ENCODE measurements at places on chromosomes 7 and 10.

- peak; percentile 67 for DNase-seq
These were observed 174.7 kb downstream of the HERPUD2 start for GRCh38 chr7:35519971-35520809.

DNA sequence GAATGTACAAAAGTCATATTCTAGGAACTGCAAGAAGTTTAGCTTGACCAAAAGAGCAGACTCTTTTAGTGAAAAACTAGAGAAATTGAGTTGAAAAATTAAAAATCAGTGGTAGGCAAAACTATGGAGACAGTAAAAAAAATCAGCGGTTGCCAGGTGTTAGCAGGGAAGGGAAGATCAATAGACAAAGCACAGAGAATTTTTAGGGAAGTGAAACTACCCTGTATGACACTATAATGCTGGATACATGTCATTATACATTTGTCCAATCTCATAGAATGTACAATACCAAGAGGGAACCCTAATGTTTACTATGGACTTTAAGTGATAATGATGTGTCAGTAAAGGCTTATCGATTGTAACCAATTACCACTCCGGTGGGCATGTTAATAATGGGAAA is 761.9 kb downstream of the MAGI2 start:
- no peak for DNase-seq

GRCh38 chr7:36278069-36278619 is 111.5 kb upstream of the ANLN start:
- DNase-seq = no peak

DNA sequence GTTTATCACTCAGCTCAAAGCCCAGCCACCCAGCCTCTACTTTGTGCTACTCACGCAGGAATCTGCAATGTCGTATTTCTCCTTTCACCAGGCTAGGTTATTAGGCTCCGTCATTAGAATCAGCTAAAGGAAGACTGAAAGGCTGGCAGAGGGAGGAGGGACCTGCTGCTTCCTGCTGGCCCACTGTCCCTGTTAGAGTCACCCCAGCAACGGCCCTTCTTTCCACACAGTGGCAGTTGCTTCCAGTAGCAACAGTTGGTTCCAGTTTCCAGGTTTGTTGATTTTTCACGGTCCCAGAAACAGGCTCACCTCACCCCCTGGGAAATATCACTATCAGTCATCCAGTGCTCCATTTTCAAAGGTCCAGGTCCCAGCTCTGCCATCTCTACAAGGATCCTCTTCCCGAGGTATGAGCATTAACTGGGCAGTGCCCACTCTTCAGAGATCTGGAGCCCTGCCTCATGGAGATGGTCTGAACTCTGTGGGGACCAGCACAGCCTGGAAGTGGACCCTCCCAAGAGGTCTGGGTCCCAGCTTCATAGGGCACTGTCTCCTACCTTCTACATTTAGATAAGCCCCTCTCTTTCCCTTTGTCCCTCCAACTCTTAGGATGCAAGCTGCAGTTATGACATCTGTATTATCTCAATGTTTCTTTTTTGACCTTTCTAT is 15.9 kb downstream of the ODAD2 start:
- no peak for DNase-seq

DNA sequence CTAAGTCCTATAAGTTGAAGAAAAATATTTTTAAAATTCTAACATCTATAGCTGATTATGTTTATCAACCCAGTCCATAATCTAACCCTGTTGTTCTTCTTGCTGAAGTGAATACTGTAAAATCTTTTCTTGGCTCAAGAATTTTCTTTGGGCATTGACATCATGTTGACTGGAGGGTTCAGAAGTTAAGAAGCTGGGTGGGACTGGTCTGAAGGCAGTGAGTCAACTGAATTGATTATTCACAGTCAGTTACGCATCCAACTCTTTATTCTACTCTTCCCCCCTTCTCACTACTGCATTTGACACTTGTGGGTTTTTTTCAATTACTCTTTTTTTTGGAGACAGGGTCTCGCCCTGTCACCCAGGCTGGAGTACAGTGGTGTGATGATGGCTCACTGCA is 31.0 kb downstream of the DENND2A start:
- no peak for DNase-seq

DNA sequence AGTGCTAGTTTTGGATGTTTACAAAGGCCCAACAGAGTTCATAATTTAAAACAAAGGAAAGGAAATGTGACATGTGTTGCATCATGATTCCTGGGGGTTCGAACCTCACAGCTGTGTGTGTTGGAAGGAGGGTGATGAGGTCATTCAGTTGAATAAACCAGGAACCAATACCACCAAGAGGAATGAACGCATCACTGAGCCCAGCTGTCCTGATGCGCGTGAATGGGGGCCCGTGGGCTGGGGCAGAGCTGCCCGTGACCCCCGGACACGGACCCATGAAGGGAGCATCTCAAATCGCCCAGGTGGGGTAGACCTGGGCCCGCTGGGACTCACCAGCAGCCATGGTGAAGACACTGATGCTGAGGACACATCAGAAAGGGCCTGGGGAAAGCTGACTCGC is 33.0 kb downstream of the BRI3 start:
- DNase-seq = no peak

GRCh38 chr7:82263920-82264782 is 179.4 kb downstream of the CACNA2D1 start:
- no peak for DNase-seq

DNA sequence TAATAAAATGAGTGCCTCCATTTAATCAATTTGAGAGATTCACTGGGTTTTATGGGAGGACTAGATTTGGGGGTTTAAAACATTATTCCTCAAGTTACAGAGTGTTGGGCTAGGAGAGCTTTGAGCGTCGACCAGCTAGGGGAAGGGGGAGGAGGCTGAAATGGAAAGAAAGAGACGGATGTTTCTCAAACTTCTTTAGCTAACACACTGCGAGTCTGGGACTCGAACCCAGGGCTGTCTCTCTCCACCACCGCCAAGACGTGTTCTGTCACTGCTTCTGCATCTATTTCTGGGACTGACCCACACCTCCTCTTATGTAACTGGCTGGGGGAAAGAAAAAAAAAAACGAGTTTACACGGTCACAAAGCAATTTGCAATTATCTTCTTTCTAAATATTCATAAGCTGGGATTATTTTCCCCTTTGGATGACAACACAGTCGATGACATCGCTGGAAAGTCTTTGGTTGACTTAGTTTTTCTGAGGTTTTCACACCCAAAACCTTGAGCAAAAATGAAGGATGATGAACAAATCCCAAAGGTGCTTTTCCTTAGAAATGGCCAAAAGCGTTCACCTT is 27.2 kb downstream of the CHST15 start:
- DNase-seq = no peak

DNA sequence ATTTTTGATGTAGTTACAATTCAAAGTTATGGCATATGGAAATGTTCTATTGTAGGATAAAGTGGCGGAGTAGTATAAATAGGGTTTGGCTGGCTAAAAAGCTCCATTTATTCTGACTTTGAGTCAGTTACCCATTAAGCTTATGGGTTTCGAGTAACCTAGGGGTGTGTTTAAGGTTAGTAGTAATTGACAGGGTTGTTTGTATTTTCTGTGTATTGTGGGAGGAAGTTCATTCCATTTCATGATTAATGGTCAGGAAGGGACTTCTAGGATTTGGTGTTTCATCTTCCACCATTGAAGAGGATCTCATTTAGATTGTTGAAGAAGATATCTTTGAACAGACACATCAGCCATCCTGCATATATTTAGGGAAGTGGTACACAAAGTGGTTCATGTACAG is 75.0 kb downstream of the BICC1 start:
- no peak for DNase-seq

GRCh38 chr10:13845897-13846296 is 259.1 kb downstream of the PRPF18 start:
- DNase-seq = no peak

- no peak for DNase-seq
These were observed 135.2 kb downstream of the RGS10 start for GRCh38 chr10:119407254-119407777.

DNA sequence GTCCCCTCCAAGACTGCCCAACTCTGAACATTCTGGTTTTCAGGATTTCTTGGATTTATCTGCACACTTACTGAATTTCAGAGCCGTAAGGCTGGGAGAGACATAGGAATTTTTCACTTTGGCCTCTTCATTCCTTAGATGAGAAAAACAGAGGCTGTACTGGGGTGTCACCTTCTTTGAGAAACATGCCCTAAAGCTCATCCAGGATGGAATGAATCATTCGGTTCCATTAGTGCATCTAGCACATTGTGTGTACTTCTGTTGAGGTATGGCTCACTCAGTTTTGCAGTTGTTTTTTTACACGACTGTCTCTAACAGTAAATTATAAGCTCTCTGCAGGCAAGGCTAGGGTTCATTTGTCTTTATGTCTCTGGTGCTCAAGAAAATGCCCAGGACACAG is 383.4 kb downstream of the GATA3 start:
- no peak for DNase-seq

- DNase-seq = peak; percentile 24
These were observed 233.7 kb downstream of the PTPRN2 start for GRCh38 chr7:158353606-158354570.

DNA sequence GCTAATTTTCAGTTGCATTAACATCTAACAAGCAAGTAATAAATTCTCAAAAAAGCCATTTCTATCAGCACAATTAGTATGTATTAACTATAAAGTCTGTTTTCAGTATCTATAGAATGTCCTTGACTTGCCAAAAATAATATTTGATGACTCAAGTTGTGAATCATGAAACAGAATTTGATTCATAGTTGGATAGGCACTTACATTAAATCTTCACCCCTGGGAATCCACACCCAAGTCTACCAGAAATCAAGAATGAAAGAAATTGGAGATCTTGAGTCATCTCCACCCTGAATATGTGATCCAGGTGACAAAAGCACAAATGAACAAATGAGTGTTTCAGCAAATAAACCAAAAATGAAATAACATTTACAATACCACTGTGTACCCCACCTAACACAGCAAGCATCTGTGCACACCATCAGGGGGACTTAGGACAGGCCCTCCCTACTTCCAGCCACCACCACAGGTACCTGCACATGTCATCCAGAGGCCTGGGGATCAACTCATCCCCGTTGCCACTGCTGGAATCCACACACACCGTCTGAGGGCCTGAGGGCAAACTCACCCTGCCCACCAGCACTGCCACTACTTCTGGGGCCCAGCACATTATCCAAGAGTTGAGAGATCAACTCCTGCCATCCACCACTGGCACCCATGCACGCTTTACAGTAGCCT is 160.1 kb downstream of the MTERF1 start:
- DNase-seq = no peak

GRCh38 chr10:97673736-97674525 is 13.1 kb downstream of the AVPI1 start:
- DNase-seq = peak; percentile 52

DNA sequence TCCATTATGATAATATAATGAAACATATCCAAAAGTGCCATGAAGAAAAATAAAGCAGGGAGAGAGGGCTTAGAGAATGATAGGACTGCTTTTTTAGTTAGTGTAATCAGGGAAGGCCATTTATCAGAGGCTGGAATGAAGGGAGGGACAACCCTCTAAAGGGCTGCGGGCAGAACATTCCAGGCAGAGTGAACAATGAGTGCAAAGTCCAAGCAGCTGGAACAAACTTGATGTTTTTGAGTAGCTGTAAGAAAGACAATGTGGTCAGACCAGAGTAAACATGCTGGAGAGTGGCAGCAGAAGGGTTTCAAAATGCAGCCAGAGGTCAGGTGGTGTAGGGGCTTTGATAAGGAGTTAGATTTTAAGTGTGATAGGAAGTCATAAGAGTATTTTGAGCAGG is 65.6 kb upstream of the CCDC6 start:
- no peak for DNase-seq

GRCh38 chr10:125409756-125410155 is 249.4 kb upstream of the CTBP2 start:
- no peak for DNase-seq

DNA sequence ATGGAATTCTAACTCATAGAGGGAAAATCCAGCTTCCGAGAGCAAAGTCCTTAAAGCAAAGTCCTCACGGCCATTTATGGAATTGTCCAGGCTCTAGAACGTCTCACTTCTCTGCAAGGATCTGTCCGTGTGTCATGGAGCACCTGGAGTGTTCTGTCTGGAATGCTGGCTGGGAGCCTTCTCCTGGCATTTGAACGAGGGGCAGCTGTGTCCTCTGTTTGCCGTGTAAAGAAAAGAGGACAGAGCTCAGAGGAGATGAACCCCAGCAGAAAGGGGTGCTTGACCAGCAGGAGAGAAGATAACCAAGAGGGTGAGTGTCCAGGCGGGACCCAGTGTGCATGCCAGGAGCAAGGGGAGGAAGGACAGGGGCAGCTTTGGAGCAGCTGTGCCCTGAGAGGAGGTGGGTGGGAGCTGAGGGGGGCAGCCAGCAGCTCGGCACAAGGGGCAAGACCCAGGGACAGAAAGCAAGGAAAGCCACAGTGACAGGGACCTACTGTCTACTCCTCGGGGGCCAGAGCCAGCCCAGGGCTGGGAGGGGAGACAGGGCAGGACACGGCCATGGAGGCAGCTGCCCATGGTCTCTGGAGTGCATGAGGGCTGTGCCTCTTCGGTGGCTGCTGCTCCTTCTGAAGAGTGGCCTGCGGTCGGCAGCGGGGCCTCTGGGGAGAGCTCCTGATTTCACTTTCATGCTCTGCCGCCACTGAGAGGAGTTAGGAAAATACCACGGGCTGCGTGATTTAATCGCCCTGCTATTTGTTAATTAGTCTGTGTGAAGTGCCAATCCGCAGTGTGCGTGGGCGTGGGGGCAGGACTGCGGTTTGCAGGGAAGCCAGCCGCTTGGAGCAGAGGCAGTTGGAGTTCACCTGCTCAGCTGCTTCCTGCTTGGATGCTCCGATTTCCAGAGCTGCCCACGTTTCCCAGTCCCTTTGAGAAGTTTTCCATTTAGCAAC is 149.3 kb upstream of the SHH start:
- peak; percentile 31 for DNase-seq

DNA sequence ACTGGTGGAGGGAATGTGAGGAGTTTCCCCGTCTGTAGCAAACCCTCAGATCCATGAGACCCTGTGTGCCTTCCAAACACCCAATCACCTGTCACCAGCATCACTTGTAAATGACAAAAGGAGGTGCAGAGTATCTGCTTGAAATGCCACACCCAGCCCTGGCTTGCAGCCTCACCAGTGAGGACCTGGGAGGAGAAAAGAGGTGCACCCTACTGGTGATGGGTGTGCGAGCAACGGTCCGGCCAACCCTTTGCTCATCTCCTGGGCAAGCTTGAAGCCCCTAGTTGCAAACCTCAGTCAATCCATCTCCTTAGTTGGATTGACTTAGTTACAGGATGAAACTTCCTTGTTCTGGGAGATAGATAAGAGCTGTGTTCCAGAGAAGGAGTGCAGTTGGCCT is 62.4 kb upstream of the WAPL start:
- no peak for DNase-seq

DNA sequence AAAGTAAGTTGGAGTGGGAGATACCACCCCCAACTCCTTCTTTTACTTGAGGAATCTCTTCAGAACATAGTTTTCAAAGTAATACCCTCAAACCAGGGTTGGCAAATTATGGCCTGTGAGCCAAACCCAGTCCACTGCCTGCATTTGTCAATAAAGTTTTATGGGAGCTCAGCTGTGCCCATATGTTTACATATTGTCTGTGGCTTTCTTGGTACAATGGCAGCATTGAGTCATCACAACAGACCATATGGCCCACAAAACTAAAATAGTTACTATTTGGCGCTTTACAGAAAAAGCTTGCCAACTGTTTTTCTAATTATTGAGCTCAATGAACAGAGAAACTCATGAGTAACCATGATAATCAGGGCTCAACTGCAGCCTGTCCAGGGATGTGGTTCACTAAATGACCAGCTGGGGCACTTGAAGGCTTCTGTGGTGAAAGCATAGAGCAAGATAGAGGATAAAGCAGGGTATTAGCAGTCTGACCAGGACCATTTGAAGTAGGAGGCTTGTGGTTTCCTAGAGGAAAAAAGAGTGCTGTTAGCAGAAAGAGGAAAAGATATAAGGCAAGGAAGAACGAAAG is 196.0 kb upstream of the GRB10 start:
- DNase-seq = no peak

Measured in activated T-cell treated with anti-CD3 and anti-CD28 coated beads, Interleukin-2, amount 50 U/mL, for 72 hours (primary cell).